Suprapubic skin (tissue), 4 donors: ENCODE measurements at places on chromosomes 3 and 15. TPM values are rescaled to one million over a fixed set of nuclear protein-coding genes. Genes with fewer than 3 reads are reported as not detected.

SORD gene
- total RNA-seq: 78.6 TPM

CYP11A1 gene
- total RNA-seq: 1.4 TPM

ZMAT3 gene
- 11.3 TPM for total RNA-seq

DUOXA1 gene
- 91.3 TPM for total RNA-seq

MME gene
- total RNA-seq: 6.9 TPM
